ENCODE measurements at places on chromosomes 5 and 9. TPM values are rescaled to one million over a fixed set of nuclear protein-coding genes. Genes with fewer than 3 reads are reported as not detected.

- no peak for DNase-seq
Observed at GRCh38 chr9:9352877-9353481, 1259.8 kb downstream of the PTPRD start.

- DNase-seq = no peak
Observed at GRCh38 chr5:179377421-179378115, 32.3 kb upstream of the ADAMTS2 start.

DNA sequence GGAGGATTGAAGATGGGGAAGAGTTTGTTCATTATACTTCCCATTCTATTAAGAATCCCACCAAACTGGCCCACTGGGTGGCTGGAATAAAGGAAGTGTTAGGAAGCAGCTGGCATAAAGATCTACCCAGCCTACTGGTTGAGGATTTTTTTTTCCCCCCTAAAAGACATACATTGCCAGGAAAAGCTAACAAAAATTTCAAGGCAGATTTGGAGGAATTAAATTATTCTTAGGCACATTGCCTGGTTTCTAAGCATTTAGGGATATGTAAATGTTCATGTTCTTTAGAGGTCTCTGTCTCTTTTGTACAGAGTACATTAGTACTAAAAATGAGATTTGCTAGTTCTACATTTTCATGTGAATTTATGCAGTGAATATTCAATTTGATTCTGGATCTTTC, 8.3 kb downstream of the PIK3R1 start:
- no peak for DNase-seq

- DNase-seq = no peak
Observed at GRCh38 chr5:114097570-114097969, 264.3 kb upstream of the KCNN2 start.

- DNase-seq = no peak
Observed at GRCh38 chr9:104798209-104798995, 34.5 kb downstream of the NIPSNAP3B start.

- no peak for DNase-seq
Observed at GRCh38 chr5:32278406-32278805, 34.3 kb downstream of the MTMR12 start.

DNA sequence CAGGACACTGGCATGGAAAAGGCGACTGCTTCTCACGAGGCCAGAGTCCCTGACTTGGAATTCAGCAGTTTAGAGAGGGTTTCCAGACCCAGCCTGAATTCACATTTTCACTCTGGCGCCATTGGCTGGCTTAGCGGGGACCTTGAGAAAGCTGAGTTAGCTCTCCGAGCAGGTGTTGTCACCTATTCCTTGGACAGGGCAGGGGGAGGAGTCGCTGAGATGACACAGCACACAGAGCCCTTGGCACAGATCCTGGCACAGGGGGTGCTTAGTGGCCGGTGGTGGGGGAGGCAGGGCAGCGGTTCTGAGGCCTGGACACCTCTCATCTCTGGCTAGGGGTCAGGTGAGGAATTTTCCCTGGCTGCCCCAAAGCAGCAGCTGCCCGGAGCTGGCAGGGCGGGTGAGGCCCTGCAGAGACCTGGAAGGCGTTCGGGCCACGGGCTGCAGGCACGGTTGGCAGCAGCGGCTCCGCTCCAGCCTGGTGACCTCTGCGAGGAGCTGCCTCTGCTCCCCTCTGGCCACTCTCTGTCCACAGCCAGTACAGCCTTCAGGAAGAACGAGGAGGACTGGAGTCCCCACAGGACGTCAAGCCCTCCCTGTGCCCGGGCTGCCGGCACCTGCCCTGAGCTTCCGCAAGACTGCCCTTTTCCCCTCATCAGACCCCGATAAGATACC, 72.4 kb upstream of the RAPGEF1 start:
- no peak for DNase-seq

DNA sequence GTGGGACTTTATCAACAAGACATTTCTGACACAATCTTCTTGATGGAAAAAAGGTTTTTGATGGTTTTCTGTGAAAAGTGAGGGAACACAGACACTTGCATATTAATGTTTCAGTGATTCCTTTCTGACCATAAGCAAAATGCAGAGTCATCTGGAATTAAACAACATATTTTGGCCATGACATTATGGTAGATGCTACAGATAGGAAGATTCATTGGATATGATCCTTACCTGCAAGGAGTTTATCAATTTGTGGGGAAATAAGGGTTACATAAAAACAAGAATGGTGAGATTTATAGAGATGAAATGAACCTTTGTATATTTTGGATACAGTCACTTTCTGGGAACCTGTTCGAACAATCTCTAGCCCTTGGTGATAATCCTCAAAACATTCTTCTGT, 155.3 kb upstream of the GNA14 start:
- DNase-seq = no peak

ARID3C gene
- total RNA-seq = 0.07 TPM

IFNB1 gene
- total RNA-seq = not detected

TAF11L10 gene
- total RNA-seq = not detected

MYOZ3 gene
- 0.53 TPM for total RNA-seq

THBS4 gene
- total RNA-seq = 1.1 TPM
